ENCODE measurements at places on chromosomes 6 and 20. TPM values are rescaled to one million over a fixed set of nuclear protein-coding genes. Genes with fewer than 3 reads are reported as not detected.

The NR2E1 gene
- polyA plus RNA-seq: not detected

The B3GAT2 gene
- 0.08 TPM for polyA plus RNA-seq

The DOK5 gene
- polyA plus RNA-seq: 4.0 TPM

The TRAM2 gene
- 13.8 TPM for polyA plus RNA-seq

The UQCC2 gene
- 123 TPM for polyA plus RNA-seq

The TGM3 gene
- polyA plus RNA-seq: 0.04 TPM

The CPNE5 gene
- polyA plus RNA-seq: 4.0 TPM

The BPI gene
- not detected for polyA plus RNA-seq

The TFB1M gene
- 14.2 TPM for polyA plus RNA-seq

The LAMP5 gene
- 0.04 TPM for polyA plus RNA-seq

The SRSF12 gene
- 0.28 TPM for polyA plus RNA-seq

The SYTL3 gene
- polyA plus RNA-seq: 14.0 TPM

The BPIFB1 gene
- not detected for polyA plus RNA-seq

The EPHA7 gene
- polyA plus RNA-seq: 1.5 TPM

The FLRT3 gene
- polyA plus RNA-seq: 0.04 TPM

The KIF3B gene
- polyA plus RNA-seq: 25.4 TPM

The HRH3 gene
- polyA plus RNA-seq: not detected

The OTOR gene
- polyA plus RNA-seq: not detected

The OSBPL2 gene
- polyA plus RNA-seq: 21.7 TPM

The LAMA5 gene
- 72.0 TPM for polyA plus RNA-seq

The DLK2 gene
- polyA plus RNA-seq: 8.1 TPM

The ITCH gene
- polyA plus RNA-seq: 6.0 TPM

The CST2 gene
- polyA plus RNA-seq: not detected

The HLA-DRA gene
- 65.7 TPM for polyA plus RNA-seq

The PRDM13 gene
- polyA plus RNA-seq: not detected

The PPP1R3G gene
- 8.0 TPM for polyA plus RNA-seq

The TP53TG5 gene
- 0.40 TPM for polyA plus RNA-seq

The CTCFL gene
- polyA plus RNA-seq: not detected

The GPLD1 gene
- 0.18 TPM for polyA plus RNA-seq

The SLC32A1 gene
- polyA plus RNA-seq: not detected

The PAK5 gene
- not detected for polyA plus RNA-seq

The FAM209A gene
- not detected for polyA plus RNA-seq

The EYS gene
- polyA plus RNA-seq: not detected

The ZC2HC1B gene
- not detected for polyA plus RNA-seq

The CRISP3 gene
- 0.04 TPM for polyA plus RNA-seq
